ENCODE measurements at places on chromosomes 2 and 18.

DNA sequence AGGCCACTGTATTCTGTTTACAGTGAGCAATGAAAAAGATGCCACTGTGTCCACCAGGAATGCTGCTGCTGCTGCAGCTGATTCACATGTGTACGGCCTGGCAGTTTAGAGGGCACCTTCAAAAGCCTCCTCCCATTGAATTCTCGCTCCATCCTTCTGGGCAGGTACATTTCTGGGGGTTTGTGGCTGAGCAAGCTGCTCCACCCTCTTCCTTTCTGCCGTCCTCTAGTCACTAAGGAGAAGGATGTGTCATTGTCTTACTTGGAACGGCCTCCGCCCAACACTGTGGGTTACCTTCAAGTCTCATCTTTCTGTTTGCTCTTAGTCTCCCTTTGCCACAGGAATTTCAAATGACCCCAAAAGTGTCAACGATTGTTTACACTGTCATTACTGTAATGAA lies 182.0 kb downstream of the ZBTB7C start:
- DNase-seq: no peak

- DNase-seq: no peak
Measured at GRCh38 chr2:174300114-174300513, 34.6 kb upstream of the SP9 start.

DNA sequence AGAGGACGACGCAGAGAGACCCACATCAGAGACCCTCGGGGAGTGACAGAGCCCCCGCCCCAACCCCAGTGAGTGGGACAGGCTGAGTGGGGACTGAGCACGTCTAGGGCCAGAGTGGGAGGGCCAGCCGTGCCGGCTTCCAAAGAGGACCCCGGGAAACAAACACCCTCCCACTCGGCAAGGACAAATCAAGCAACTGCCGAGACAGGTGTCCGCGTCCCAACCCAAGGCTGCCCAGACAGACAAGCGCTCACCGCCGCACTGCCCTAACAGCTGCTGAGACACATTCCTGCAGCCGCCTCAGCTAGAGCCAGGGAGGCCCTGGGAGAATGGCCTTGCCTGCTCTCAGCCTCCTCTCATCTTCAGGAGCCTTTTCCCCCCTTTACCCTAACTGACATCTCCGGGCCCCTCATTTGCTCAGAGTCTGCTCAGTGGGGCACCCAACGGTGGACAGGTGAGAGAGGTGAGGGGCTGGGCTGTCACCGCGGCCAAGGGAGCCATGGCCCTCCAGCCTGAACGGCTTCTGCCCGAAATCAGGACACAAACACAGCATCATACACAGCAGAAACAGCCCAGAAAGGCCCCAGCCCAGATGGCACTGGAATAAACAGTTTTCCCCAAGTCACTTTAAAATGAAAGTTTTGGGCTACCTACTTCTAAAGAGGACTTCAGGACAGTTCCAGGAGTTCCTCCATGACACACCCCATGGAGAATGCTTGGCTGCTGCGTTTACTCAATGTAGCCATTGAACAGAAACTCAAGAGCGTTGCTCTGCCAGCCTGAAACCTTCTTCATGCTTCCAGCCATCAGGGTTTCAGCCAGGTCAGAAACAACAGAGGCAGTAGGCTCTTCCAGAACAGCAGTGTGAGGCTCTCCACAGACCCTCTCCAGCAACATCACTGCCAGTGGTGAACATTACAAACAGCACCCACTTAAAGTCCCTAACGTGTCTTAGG lies 23.6 kb downstream of the SLC66A2 start:
- DNase-seq: no peak

- no peak for DNase-seq
Measured at GRCh38 chr2:43841949-43842865, 3.4 kb downstream of the ABCG8 start.

GRCh38 chr2:65212115-65212514 lies 15.5 kb upstream of the ACTR2 start:
- no peak for DNase-seq
